ENCODE measurements at places on chromosomes 11 and 22.

GRCh38 chr11:120546312-120547205 is 35.0 kb downstream of the GRIK4 start:
- no peak for DNase-seq

DNA sequence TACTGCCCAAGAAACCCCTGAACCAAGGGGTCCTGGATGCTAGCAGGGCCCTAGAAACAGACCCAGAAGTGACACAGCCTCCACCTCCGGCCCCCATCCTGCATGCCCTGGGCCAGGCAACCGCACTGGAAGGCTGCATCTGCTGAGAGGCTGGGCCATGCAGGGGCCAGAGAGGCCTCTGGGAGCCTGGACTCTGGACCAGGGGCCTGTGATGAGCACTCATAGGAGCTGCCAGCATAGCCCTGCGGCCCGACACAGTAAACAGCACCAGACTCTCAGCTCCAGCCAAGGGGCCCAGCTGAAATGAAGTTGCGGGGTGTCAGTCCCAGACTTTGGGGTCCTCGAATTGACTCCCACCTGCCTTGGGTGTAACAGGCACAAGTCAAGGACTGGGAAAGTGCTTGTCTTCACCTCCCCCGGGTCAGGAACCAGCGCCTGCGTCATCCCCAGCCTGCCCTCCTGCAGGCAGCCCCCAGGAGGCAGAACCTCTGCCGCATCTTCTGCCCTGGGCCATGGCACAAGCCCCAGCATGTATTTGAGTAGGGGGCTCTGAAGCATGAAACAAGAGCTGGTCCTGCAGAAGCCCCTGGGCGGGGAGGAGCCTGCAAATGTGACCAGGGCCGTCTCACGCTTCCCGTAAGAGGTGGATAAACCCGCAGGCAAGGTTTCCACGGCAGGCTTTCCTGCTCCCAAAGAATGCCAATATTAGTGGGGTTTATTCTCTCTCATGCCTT is 25.2 kb upstream of the CCND1 start:
- DNase-seq = no peak

- no peak for DNase-seq
Observed at GRCh38 chr11:128689591-128689947, 4.3 kb upstream of the FLI1 start.

DNA sequence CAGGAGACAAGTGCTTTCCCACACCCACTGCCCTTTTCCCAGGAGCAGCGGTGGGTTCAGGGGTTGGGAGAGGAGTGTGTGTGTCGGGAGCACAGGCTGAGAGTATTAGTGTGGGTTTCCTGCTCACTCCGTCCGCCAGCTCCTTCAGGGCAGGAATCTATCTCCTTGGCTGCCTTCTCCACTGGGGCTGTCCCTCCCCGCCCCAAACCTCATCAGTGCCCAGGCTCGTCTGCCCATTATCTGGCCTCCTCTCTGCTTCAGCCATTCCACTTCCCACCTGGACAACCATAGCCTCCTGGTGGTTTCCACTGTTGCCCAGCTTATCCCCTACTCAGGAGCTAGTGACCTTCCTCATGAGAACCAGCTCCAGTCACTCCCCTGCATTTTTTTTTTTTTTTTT is 19.9 kb downstream of the ASPHD2 start:
- DNase-seq = no peak

DNA sequence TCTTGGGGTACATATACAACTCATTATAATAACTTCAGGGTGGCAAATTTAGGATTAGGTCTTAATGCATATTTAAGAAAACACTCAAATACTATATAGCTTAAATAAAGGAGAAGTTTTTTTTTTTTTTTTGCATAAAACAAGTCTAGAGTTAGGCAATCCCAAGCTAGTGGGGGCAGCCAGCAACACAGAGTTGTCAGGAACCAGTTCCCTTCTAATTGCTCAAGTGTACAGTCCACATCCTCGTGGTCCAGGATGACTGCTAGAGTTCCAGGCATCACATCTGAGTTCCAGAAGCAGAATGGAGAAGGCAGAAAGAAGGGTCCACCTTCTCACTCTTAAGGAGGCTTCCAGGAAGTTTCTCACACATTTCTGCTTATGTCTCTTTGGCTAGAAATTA is 261.9 kb upstream of the PLET1 start:
- DNase-seq = no peak

DNA sequence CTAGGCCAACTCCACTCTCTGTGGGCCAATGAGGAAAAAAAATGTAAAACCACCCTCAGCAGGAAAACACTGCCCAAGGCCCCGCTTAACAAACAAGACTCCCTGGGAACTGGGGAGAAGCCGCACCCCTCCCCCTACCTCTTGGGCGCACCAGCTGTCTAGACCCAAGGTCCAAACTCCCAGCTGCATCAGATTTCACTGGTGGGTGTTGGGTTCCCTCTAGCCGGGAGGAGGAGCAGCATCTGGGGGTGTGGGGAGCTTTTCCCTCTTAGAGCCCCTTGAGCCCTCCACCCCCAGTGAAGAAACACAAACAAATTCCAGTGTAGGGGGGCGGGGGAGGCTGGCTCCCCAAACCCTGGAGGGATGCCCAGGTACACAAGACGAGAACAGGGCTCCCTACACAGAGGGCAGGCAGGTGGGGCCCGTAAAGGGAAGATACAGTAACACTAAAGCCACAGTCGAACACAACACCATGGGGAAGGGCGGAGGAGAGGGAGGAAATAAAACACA is 64.9 kb downstream of the NECTIN1 start:
- peak; percentile 63 for DNase-seq

DNA sequence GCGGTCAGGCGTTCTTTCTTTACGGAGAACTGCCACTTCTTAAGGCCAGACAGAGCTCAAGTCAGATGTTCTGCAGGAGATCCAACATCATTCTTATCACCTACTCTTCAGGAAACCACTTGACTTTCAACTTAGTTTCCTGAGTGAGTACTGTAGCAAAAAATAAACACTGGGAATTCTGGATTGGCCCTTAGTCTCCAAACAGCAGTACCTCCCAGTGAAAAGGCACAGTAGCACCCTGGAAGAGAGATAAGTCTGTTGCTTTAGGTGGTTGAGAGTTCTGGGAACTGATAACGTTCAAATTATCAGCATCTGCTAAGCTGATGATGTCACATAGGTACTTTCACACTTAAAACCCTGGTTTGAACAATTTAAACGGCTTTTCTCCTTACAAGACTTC is 971.8 kb upstream of the TENM4 start:
- no peak for DNase-seq

DNA sequence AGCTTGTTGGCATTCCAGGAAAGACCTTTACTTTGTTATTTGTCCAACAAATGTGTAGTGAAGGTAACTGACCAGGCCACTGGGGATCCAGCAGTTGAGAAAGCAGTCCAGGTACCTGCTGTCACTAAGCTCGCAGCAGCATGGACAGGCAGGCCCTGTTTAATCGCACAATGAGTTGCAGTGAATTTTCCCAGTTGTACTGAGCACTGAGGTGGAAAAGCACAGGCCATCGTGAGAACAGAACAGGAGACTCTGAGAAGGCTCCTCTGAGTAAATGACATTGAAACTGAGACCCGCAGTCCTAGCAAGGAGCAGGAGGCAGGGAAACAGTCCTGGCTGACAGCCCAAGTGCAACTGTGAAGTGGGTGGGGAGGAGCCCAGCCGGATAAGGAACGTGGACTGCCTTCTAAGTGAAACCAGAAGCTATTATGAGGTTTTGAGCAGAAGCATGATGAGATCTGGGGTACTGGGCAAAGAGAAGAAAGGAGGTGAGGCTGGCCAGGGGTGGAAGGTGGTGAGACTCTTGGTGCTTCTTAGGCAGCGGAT is 39.8 kb upstream of the CDON start:
- DNase-seq = peak; percentile 94

DNA sequence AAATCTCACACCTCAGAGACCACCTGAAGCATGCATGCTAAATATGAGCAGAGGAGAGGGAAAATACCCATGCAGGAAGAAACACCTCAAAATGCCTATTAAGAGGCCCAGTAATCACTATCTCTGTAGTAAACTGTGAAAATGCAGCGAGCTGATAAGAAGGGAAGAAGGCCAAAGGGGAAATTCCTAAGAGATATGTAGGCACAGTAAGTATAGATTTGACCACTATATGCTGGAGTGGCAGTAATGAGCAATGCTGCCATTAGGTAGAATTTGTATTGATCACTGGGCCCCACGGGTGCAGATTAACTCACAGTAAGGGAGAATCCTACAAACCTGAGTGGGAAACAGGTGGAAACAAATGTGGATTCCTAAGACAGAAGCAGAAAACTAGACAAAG is 1813.1 kb upstream of the RAG2 start:
- DNase-seq = no peak

- DNase-seq = no peak
Observed at GRCh38 chr11:26096451-26096850, 235.5 kb upstream of the ANO3 start.

- no peak for DNase-seq
Observed at GRCh38 chr22:46374663-46375474, 39.4 kb downstream of the TRMU start.

DNA sequence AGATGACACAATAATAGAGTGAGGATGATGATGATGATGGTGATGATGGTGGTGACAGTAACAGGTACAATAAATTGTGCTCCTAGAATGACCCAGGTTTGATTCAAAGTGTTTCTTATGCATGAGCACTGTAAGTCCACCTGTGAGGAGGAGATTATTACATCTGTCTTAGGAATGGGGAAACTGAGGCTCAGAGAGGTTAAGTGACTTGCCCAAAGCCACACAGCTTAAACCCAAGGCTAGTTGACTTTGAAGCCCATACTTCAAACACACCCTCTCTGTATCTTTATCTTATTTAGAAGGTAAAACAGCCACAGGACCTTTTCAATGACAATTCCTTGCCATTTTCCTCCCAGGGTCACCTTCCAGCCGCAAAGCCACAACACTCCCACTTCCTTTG is 88.9 kb downstream of the MIAT start:
- DNase-seq = no peak

DNA sequence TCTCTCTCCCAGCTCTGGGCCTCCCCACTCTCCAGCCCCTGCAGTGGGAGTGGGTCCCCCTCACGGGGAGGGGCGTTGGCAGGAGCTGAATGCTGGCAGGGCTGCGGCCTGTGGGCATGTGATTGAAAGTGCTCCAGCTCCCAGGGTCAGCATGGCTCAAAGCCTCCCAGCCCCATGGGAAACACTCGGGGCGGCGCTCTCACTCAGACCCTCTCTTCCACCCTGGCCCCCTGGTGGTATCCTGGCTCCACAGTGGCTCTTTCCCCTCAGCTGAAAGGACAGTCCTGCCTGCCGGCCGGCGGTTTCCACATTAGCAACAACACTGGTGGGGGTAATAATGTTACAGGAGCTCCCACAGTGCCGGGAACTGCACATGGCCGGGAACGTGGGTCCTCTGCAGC is 35.5 kb downstream of the POLR3H start:
- no peak for DNase-seq

GRCh38 chr11:67283481-67283963 is 5.6 kb upstream of the ANKRD13D start:
- no peak for DNase-seq

GRCh38 chr11:1377231-1377780 is 12.4 kb upstream of the BRSK2 start:
- DNase-seq = no peak
